Stimulated activated CD4-positive, alpha-beta T cell treated with anti-CD3 and anti-CD28 coated beads, Interleukin-4, amount 100 ng/mL, for 24 hours (primary cell): ENCODE measurements at places on chromosomes 1 and 21.
A peak's percentile ranks its signal among the peaks of the same experiment; 100 is the strongest.

DNA sequence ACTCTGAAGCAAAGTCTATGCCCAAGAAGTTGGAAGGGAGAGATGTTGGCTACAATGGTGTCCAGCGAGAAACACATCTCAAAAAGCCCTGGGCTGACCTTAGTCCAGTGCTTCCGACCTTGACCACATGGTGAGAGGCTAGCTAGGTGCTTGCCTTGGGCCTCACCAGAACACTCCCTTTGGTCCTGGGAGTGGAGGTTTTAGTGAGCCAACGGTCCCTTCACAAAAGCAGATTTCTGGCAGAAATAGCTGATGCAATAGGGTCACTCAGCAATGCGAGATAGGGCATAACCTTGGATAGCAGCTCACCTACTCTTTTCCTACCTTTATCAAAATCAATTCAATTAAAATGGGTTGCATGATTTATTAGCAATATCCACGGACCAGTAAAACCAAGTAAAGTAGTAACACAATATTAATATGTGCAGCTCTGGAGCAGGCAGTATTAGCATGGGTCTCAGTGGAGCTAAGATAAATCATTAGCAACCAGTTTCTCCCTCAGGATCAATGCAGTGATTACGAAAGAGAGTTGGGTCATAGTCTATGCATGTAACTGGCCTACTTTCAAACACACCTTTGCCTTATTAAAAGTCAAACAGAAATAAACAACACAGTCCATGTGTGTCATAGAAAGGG is 1.9 kb downstream of the SLC30A10 start:
- no peak for DNase-seq

GRCh38 chr1:92169214-92170005 is 48.3 kb upstream of the C1orf146 start:
- DNase-seq, result no peak

DNA sequence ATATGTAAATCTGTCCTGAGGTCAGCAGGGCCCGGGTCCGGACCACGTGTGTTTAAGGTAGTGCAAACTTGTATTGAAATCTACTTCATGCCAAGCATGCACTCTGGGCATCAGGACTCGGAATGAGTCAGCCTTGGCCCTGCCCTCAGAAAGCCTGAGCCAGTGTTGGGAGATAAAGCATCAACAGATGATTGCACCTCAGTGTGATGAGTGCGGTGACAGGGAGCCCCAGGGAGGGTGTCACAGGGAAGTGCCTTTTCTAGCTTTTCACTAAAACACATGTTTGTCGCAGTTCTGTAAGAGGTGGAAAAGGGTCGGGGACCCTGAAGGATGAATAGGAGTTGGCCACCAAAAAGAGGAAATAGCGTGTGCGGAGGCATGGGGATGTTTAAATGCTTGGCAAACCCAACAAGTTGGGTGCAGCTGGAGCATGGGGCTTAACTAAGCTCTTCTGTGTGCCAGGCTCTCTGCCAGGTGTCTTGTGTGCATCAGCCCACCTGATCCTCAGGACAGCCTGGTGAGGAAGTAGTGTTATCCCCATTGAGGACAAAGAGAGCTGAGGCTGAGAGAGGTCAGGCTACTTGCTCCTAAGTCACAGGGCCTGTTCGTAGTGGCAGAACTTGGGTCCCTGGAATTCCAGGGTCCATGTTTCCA is 48.2 kb upstream of the EPB41 start:
- no peak for DNase-seq

DNA sequence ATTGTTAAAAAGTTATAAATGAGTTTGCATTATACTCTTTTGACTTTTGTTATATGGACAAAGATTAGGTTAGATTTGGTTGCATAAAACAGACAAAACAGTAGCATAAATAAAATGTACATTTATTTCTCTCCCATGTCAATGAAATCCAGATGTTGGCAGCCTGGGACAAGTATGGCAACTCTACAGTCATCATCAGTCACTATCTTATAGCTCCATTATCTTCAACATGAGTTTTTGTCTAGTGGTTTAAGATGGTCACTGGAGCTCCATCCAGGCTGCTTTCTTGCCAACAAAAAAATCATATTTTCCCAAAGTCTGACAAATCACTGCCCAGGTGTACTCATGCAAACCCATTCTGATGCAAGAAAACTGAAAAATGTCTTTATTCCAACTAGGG is 83.8 kb downstream of the CD58 start:
- DNase-seq, result no peak

DNA sequence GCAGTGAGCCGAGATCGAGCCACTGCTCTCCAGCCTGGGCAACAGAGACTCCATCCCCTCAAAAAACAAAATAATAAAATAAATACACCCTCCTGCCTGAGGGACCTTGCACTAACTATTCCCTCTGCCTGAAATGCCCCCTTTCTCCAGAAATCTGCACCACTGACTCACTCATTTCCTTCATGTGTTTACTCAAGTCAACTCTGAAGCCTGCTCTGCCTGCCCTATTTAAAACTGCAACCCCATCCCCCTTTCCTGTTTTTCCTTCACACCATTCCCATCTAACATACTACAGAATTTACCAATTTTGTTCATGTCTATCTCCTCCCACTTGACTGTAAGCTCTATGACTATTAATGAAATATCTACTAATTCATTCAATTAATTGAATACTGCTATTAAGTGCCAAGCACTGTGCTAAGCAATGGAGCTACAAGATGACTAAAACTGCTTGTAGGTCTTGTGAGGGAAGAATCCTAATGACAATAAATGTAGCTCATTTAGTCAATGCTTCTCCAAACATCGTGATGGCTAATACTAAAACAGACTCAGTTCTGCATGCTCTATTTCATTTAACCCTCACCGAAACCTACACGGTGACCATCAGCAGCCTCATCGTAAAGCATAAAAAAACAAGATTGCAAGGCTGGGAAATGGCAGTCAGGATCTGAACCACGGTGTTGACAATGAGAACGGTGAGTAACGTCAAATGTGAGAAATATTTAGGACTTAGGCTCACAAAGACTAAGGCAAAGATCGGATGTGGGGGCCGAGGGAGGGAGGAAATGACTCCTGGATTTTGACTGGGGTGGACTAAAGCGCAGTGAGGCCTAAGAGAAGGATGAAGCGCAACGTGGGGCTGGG is 749 bp upstream of the TMEM39B start:
- DNase-seq, result no peak

DNA sequence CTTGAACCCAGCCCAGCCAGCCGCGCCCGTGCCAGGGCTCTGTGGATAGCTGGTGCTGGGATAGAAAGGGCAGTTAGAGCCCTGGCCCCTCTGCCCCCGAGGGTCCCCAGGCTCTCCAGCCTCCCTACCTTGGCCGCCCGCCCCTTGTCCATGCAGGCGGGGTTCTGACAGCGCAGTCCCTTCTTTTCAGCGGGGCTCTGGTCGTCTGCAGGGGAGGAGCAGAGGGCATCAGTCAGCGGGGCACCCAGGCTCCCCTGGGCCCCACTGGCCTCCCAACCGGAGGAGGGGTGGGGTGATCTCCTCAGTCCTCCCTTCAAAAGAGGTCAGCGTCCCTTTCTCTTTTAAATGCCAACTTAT is 4.9 kb upstream of the PLEKHG5 start:
- DNase-seq, result no peak

GRCh38 chr1:8402109-8402710 is 84.3 kb downstream of the SLC45A1 start:
- DNase-seq, result no peak

GRCh38 chr1:164735315-164736052 is 176.5 kb downstream of the PBX1 start:
- no peak for DNase-seq

- no peak for DNase-seq
Measured at GRCh38 chr1:10862743-10863335, 66.4 kb upstream of the CASZ1 start.

DNA sequence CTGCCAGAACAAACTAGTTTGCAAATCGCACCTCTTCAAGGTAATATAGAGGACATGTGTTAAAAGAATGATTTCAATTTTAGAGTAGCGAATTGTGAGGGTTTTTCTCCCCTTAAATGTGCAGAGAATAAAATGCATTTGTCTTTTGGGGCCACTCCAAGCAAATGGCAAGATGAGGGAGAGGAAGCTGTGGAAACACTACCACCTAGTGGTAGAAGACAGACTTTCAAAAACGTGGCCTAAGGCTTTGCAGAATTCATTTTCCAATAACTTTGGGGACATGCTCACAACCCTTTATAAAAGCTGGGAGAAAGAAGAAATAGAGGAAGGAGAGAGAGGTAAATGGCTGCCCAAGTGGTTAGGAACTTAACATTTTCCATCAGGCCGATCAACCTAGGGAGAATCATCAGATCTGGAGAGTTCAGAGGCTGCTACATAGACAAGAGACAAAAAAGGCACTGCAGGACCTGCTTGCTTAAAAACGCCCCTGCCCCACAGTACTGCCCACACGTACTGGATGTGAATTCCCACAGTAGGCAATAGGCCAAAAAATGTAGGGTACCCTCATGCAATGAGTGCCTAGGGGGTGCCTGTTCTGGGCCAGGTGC is 15.7 kb upstream of the RCAN1 start:
- peak; percentile 49 for DNase-seq

- no peak for DNase-seq
Measured at GRCh38 chr1:97920276-97920831, 480 bp downstream of the DPYD start.

GRCh38 chr1:1537626-1538250 is 2.7 kb downstream of the TMEM240 start:
- no peak for DNase-seq

DNA sequence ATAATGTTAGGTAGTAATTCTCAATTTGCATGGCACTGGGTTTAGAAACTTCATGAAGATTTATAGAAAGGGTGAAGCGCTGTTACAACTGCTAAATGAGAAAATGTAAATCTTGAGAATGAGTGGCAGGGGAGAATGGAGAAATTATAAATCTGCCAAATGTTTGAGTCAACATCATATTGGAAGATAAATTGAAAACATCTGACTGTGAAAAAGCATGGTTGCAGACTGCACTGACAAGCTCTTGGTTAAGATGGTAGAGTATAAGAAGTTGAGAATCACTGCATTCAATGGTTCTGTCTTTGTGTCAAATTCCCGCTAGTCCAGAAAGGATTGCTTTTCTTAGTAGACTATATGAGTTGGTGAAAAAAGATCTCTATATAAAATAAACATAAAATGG is 113.3 kb upstream of the DUSP10 start:
- no peak for DNase-seq

GRCh38 chr1:87204441-87204840 is 124.2 kb upstream of the LMO4 start:
- DNase-seq, result no peak

DNA sequence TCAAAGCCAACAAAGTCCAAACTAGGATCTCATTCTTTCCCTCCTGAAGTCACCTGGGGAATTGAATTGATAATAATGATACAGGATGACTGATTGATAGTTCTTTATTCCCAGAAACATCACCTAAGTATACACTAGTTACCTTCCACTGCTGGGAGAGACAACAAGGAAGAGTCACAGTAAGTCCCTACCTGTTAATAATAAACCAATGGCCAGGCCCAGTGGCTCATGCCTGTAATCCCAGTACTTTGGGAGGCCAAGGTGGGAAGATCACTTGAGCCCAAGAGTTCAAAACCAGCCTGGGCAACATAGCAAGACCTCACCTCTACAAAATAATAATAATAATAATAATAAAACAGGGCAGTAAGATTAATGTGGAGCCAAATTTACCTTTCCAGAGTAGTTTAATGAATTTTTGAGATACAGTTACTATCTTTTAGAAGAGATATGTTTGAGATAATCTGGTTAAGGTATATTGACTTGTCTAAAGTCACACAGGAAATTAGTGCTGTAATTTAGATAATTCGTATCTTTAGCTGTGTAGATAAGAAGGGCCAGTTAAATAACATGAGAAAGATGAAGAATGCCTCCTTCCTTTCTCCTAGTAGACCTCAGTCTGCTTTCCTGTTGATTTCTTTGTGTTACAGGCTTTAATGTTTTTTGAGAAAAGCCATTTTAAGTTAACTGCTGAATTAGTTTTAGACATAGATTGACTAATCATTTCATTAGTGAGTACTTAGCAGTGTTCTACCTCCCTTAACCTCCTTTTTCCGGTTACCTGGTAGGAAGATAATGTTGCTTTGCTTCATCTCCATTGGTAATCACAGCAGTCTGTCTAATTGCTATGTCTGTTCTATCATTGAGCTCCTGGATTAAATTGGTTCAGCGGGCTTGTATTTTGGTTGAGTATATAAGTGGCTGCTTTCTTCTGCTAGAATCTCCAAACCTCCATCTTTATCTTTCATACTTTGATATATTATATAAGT is 22.0 kb downstream of the SMAP2 start:
- DNase-seq, result no peak

DNA sequence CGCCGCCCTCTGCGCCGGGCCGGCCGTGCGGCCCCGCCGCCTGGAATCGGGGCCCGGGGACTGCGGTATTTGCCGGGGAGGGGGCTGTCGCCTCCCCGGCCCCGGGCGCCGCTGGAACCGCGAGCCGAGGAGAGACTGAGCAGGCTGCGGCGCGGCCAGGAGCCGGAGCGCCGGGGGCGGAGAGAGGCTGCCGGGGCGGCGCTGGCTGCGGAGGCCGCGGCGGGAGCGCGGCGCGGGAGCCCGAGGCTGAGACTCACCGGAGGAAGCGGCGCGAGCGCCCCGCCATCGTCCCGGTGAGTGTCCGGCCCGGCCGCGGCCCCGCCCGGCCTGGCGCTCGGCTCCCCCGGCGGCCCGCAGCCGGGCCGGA is 746 bp downstream of the DYRK1A start:
- DNase-seq, result no peak

DNA sequence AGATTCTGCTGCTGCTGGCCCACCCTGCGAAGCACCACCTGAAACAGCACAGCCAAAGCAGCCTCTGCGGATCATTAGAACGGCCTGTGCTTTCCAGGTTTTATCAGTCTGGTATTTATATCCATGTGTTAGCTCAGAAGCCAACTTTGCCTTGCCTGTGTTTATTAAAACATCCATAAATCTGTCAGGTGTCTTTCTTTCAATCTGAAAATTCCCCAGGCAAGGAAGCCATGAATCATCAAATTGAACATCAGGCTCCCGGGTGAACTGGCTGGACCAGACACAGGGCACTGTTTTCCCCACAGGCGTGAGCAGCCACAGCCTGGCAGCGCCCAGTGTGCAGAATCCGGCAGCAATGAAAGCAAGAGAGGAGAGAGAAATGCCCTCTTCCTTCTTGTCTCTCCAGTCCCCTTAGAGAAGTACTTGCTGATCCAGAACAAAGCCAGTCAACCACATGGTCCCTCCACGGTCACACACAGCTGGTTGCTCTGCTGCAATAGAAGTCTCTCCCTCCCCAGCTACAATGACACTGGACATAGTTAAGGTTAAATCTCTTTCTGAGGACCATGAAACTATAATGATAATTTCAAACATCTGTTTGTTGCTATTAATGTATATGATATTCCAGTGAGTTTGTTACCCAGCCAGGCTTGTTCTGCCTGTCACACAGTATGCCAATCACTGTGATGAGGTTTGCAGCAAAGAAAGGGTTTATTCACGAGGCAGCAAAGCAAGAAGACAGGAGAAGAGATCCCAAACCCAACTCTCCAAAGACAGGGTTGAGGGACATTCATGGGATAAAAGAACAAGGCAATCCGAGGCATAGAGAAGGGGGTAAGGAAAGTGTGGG is 212.1 kb upstream of the FMN2 start:
- DNase-seq, result no peak

- no peak for DNase-seq
Measured at GRCh38 chr1:21267191-21268077, 22.8 kb downstream of the ECE1 start.

GRCh38 chr1:71621785-71622184 is 541.0 kb upstream of the ZRANB2 start:
- DNase-seq, result no peak
